ENCODE measurements at places on chromosomes 1 and 21.

DNA sequence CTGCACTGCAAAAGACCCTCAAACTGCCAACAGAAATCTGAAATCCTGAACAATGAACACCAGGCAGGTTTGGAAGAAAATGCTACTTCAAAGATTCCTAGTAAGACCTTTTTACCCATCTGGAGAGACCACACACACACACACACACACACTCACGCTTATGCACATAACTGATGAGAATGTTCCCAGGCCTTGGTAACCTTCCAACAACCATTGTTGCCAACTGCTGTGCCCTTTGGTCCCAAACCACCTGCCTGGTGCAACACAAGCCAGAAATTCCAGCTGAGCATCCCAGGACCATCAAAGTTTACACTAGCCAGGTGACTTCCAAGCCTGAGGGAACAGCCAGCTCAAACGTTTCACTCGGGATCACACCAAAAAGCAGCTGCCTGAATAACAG lies 56.9 kb downstream of the SEC16B start:
- DNase-seq = no peak

DNA sequence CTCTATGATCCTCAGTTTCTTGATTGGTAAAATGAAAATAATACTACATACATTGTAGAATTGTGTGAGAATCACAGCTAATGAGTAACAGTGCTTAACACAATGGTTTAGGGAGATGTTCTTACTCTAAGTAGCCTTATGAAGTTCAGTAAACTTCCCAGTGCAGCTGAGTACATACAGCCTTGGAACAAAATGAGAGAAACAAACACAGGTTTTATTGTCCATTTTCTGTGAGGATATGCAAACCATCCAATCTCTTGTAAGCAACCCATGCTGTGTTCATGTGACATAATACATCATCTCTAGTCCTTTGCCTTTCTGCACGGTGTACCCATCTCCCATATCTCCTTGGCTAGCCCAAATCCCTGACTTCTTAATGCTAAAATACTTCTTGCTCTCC lies 14.7 kb upstream of the STRIP1 start:
- DNase-seq = no peak

GRCh38 chr1:201408834-201409200 lies 9.7 kb upstream of the LAD1 start:
- no peak for DNase-seq

- no peak for DNase-seq
Observed at GRCh38 chr1:53176452-53177208, 20.0 kb upstream of the CPT2 start.

- DNase-seq = no peak
Observed at GRCh38 chr1:53951697-53952096, 5.5 kb downstream of the LRRC42 start.

DNA sequence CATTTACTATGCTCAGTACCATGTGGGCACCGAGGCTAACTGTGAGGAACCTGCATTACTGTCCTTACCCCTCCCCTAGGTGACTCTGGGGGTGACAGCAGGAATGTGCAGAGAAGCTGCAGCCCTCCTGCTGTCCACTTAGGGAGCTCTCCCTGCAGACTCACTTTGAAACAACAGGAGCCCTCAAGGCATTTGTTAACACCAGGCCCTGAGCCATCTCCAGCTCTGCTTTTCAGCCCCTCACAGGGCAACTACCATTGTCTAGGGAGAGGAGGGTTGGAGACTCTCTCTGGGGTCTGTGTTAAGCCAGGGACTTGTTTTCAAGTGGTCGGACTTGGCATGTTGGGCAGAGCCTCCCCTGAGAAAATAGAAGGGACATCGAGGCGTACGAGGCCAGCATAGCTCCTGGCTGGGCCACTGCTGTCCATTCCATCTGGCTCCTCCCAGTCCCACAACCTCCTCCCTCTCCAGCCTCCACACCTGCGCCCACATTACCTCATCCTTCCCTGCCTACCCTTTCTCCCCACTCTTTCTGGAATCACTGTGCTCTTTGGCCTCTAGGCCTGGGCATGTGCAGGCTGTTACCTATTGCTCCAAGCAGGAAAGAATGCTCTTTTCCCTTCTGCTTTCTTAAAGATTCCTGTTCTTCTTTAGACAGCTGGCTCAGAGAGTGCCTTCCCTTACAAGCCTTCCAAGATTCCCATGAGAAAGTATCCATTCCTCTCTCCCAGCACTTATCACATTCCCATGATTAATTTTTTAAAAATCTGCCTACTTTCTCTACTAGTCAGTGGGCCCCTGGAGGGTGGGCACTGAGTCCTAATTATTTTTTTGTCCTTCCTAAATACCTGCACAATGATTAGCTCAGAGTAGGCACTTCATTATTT lies 102.7 kb upstream of the GCLM start:
- peak; percentile 33 for DNase-seq

GRCh38 chr1:186456729-186457255 lies 4.1 kb downstream of the PDC start:
- no peak for DNase-seq

GRCh38 chr1:192983349-192983980 lies 75.7 kb downstream of the UCHL5 start:
- peak; percentile 18 for DNase-seq

DNA sequence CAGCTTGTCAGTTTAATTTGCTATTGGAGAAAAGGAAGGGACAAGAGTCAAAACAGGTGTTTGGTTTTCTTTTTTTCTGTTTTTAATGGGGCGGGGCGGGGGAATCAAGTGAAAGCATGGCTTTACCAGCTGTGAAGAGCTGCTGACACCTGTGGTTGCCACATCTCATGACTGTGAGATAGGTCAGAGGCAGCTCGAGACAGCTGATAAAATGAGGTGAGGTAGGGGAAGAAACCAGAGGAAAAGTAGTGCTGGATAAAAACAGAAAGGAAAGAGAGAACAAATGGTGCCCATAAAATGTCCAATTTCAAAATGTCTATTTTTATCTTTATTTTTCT lies 272.3 kb downstream of the NEGR1 start:
- DNase-seq = no peak

GRCh38 chr1:163571950-163572349 lies 250.2 kb downstream of the NUF2 start:
- no peak for DNase-seq

DNA sequence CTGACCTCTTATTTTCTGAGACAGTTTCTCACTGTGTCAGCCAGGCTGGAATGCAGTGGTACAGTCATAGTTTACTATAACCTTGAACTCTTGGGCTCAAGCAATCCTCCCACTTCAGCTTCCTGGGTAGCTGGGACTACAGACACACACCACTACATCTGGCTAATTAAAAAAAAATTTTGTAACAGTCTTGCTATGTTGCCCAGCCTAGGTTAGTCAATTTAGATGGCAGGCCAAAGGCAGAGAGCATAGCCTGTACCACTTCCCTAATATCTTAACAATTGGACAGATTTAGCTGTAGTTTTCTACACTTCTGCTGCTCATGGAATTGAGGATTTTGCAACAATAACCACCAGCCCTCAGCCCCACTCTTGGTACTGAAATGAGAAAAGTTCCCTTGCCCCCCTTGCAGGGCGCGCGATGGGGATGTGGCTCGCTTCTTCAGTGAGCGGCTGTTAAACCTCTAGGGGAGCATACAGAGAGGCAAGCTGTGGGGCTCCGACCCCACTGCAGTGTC lies 34.9 kb upstream of the PTGFRN start:
- DNase-seq = no peak

- no peak for DNase-seq
Observed at GRCh38 chr1:112557385-112557784, 48.6 kb downstream of the WNT2B start.

DNA sequence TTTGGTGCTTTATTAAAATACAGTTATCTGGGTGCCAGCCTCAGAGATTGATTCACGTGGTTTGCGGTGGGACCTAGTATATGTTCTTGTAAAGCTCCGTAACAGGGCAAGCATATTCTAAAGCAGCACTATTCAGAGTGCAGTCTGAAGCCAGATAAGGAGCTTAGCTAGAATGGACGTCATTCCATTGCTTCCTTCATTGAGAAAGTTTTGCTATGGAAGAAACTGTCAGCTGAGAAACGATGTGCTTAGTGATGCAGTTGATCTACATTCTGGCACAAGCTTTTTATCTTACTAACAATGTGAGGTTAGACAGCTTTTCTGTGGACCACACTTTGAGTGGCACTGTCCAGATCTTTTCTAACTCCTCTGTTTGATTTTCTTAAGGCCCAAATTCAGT lies 26.2 kb downstream of the SLC44A3 start:
- no peak for DNase-seq

DNA sequence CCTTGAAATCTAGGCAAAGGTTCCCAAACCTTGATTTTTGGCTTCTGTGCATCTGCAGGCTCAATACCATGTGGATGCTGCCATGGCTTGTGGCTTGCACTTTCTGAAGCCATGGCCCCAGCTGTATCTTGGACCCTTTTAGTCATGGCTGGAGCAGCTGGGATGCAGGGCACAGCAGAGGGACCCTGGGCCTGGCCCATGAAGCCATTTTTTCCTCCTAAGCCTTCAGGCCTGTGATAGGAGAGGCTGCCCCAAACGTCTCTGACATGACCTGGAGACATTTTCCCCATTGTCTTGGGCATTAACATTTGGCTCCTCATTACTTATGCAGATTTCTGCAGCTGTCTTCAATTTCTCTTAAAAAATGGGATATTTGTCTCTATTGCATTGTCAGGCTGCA lies 97.4 kb downstream of the NPHS2 start:
- DNase-seq = no peak

GRCh38 chr1:30101016-30101415 lies 622.4 kb downstream of the MATN1 start:
- DNase-seq = no peak

GRCh38 chr1:219527994-219528393 lies 84.9 kb downstream of the ZC3H11B start:
- no peak for DNase-seq

GRCh38 chr1:109138358-109138757 lies 24.4 kb downstream of the ELAPOR1 start:
- no peak for DNase-seq

DNA sequence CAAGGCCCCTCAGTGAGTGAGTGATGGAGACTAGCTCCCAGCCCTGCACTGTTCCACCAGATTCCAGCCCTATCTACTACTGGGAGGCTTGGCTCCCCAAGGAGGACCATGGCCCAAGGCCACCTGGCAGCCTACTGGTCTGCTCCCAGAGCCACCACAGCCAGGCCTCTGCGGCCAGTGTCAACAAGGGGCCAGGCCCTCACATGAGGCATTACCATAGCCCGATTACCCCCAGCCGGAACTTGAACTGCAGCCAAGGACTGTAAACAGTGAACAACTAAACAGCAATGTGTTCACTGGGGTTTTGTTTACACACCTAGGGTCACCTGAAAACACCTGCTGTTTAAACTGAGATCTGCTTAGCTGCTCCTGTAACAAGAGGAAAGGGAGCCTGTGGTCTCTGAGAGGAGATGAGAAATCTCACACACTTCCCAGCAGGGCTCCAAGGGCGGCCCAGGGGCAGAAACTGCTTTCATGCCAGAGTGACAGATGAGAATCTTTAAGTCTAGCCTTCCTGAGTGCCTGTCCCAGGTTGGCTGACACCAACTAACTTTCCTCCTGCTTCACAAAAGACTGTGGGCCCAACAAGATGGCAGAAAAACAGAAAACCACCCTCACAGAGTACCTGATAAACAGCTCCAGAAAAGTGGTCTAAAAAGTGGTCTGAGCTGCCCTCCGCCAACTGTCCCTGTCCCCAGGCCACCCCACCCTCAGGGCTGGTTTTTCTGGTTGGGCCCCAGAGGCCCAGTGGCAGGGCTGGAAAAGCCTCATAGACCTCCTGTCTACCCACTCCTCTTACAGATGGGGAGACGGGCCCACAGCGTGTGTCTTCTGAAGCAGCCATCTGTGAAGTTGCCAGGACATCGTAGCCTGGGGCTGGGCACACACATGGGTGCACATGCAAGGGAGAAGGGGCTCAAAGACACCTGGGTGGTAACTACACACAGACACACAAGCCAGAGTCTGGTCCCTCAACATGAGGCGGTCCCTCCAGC lies 28.8 kb downstream of the MEF2D start:
- DNase-seq = no peak

GRCh38 chr1:162003061-162003829 lies 20.4 kb downstream of the OLFML2B start:
- DNase-seq = no peak

DNA sequence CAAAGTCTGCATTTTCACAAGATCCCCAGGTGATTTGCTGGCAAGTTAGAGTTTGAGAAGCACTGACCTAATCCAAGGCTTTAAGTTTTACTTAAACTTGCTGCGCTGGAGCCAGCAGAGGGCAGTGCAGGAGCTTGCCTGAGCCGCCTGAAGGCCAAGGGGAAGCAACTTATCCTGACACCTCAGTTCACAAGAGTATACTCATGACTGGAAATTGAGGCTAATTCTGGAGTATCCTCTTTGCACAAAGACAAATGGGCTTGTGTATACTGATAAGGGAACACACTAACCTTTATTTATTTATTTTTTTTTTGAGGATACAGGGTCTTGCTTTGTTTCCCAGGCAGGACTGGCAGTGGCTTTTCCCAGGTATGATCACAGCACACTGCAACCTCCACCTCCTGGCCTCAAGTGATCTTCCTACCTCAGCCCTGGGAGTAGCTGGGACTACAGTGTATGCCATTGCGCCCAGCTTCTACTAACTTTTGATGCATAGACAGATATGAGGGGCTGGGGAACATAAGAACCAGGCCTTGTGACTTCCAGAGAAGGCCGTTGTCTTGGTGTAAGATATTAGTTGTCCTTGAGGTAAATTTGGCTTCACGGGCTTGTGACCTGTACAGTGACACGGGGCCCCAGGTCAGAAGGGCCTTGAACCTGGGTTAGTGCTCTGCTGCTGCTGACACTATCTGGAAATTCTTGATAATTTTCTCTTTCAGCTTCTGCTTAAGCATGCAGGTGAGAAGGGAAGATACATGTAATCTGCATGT lies 29.0 kb upstream of the SLAMF1 start:
- DNase-seq = peak; percentile 61

DNA sequence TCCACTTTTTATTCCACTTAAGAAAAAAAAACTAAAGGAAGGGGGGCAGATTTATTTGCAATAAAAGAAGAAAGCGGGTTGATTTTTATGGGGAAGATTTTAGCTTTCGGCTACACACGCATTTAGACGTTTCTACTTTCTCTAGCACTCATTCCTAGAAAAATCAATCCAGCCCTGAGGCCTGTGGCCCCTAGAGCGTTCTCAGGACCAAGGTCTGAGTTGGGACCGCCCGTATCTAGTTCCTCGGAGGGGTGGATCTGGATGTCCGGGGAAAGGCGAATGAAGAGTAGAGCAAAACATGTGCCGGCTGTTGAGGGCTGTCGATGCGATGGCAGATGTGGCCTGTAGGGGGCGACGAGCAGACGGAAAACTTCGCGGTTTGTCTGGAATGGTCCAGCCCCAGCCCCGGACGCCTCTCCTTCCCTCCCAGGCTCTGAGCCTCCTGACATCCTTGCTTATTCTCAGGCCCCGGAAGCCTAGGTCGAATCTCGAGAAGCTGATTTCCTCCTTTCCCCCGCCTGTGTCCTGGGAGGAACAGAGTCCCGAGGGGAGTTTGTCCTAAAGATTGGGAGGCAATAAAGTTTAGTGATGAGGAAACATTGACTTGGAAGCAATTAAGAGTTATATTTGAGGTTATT lies 5.2 kb downstream of the FOXD3 start:
- DNase-seq = peak; percentile 85

GRCh38 chr1:11237356-11237755 lies 25.0 kb downstream of the MTOR start:
- DNase-seq = no peak

- DNase-seq = no peak
Observed at GRCh38 chr1:107510347-107510746, 369.5 kb downstream of the NTNG1 start.

- DNase-seq = peak; percentile 57
Observed at GRCh38 chr1:89929467-89930063, 65.3 kb upstream of the ZNF326 start.

- peak; percentile 77 for DNase-seq
Observed at GRCh38 chr1:11787251-11787803, 18.4 kb downstream of the MTHFR start.

All from iPS-NIHi11 (cell line).